Stimulated activated CD4-positive, alpha-beta T cell treated with anti-CD3 and anti-CD28 coated beads, Interleukin-12 subunit alpha, Interleukin-12 subunit beta, amount 100 ng/mL, for 48 hours (primary cell): ENCODE measurements at places on chromosomes 4 and X.

DNA sequence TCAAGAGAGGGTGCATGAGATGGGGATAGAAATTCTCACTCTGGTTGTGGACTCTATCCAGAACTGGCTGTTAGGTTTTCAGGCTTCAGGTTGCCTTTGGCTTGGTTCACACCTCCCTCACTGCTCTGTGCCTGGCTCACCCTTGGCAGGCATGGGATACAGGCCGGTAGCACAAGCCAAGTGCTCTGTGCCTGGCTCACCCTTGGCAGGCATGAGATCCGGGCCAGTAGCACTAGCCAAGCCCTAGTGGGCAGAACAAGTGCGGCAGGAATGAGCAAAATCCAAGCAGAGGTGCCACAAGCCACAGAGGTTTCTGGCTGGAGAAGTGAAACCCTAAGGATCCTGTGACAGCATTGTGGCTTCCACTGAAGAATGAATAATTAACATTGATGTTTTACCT is 1642.3 kb downstream of the C4orf33 start:
- DNase-seq: no peak

DNA sequence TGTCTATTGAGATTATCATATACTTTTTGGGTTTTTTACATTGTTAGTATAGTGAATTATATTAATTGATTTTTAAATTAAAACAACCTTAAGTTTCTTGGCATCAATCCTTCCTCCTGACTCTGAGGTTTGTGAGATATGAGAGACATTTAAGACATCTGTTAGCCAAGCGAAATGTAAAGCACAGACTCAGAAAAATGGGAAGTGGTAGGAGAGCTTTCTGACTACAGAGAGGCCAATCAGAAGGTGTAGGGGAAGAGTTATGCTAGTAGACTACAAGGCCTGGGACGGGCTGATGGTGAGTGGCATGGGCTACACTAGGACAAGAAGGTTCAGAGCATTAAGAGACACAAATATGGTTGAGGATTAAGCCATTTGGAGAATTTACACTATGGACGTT is 255.4 kb downstream of the PRDM5 start:
- DNase-seq: no peak

- no peak for DNase-seq
These were observed 164.0 kb downstream of the RNF150 start for GRCh38 chr4:140969296-140969695.

GRCh38 chrX:39692796-39693195 is 405.0 kb downstream of the BCOR start:
- no peak for DNase-seq

DNA sequence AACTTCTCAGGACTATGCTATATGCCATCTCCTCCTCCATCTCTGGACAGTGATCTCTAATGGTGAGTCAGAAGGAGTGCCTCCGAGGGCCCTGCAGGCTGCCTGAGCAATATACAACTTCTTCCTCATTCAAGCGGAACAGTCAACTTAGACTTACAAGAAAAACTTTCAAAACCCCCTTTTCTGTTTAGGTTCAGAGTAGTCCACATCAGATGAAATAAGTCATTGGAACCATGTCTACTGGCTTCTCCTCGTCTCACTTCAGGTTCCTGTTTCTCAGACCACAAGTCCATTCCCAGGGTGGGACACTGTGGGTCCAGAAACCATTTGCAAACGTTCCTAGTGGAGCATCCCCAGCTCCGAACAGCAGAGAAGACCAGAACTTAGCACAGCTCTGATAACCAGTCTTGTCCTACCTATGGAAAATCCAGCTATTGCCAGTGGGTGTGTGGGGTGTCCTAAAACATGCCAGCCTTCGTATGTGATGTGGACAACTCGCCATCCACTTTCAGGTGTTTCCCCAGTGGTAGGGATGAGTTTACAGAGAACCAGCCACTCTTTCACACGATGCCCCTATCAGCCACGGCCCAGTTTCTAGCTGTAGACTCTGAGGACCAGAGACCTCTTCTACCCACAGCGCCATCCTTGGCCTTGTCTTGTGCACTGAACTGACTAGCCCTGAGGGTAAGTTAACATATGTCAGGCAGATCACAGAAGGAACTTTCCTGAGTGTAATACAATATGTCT is 32.7 kb upstream of the NKRF start:
- no peak for DNase-seq

DNA sequence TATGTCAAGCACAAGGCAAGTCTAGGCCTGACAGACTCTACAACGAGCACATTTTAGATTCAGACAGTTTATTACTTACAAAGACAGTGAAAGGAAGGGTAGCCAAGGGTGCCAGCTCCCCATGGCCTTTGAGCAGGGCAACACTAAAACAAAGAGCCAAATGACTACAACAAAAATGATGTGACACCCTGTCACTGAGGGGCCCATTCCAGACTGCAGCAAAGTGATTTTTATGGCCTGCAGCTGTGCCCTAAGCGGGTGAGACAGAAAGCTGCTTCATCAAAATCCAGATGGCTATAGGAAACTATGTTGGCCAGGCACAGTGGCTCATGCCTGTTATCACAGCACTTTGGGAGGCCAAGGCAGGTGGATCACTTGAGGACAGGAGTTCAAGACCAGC is 13.4 kb upstream of the RP2 start:
- DNase-seq: no peak

- no peak for DNase-seq
These were observed 229.5 kb downstream of the GALNTL6 start for GRCh38 chr4:172042714-172043114.

DNA sequence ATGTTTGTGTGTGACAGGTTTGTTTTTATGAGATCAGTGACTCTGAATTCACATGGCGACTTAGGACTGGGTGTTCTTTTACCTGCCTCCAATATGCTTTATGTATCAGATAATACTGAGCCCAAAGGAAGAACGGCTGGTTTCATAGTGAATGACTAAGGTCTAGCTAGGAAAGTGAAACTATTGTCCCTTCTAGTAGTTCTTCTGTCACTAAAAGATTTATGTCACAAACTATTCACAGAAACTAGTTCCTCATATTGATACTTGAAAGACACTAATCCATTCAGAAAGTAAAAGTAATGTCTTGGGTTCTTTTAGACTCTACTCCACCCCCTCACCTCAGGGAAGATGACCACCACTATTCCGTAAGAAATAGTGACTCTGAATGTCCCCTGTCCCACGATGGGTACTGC is 81.7 kb downstream of the EGF start:
- no peak for DNase-seq

- no peak for DNase-seq
These were observed at the start of gene ZCCHC18 for GRCh38 chrX:104112326-104112951. Gene ZCCHC18 (plus strand): TSS chrX:104112523. CDS start chrX:104114112, 1,589 bp downstream.

DNA sequence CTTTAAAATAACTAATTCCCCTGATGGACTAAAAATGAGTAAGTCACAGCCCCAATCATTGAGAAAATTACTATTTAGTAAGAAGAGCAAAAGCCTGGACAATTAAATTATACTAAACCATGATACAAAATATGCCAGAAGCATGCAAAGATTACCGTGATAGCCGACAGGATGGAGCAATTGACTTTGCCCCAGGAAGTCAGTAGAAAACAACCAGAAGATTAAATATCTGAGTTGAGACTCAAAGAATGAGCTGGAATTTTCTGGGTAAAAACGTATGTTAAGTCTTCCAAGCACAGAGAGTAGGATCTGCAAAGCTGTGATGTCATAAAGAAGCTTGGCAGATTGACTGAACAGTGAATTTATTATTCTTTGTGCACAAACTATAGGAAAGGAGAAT is 816.1 kb upstream of the TENM3 start:
- no peak for DNase-seq

GRCh38 chrX:142505839-142506238 is 300.7 kb upstream of the MAGEC2 start:
- DNase-seq: no peak

DNA sequence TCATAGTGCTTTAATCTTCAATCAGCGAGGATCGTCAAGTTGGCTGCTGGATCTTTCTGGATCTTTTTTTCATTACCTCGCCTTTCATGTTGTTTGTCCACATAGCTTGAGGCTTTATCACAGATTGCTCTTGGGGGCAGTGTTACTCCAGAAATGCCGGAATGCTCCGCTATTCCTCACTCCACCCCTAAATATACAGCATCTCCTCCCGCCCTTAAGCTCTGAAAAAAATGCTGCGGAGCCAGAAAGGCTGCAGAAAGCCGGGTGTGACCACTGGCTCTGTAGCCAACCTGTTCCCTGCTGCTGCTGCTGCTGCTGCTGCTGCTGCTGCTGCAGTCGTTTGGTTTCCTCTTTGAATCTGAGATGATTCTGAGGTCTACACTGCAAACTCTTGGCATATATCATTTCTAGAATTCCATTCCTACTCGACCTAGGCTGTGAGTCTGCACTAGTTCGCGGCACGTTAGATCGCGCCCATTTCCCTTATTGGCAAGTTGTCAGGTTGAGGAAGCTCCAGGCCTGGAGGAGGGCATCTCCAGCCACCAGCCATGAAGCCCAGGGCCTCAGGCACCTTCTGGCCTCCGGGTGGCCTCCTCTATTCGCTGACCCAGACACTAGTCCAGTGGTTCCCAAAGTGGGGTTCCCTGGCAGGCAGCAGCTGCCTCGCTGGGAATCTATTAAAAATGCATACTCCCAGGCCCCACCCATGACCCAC is 34.2 kb downstream of the WDR13 start:
- peak; percentile 59 for DNase-seq

DNA sequence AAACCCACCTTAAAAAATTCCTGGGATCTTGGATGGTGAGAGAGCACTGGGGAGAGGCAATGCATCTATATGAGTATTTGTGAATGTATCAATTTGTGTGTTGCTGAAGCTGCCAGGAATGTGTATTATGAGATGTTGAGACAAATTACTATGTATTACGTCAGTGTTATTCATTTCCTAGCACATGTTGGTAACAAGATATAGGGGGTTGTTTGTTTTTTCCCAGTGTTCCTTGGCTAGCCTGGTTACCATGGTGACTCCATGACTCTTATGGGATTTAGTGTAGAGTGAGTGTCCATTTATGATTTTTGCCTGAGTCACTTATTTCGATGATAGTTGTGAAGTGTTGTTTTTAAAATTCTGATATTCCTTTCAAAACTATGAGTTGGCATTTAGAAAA is 65.6 kb downstream of the RAB40A start:
- DNase-seq: no peak

- DNase-seq: no peak
These were observed 963.2 kb upstream of the PCDH7 start for GRCh38 chr4:29756966-29757365.

DNA sequence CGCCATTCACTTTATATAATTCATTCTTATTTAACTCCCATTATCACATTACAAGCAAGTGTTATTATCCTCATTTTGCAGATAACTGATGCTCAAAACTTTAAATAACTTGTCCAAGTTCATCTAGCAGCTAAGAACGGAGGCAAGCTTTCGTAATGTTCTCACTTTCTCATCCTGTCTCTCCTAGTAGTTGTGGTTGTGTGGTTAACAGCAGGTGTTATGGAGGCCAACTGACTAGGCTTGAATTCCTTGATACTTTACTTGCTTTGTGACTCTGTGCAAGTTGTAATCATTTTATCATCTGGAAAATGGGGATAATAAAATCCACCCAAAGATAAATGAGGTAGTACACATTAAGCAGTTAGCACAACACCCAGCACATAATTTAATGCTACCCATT is 109.9 kb upstream of the PTPN13 start:
- no peak for DNase-seq

- DNase-seq: no peak
These were observed 195.6 kb downstream of the LARP7 start for GRCh38 chr4:112832493-112832892.

GRCh38 chr4:105542039-105542438 is 10.4 kb upstream of the ARHGEF38 start:
- DNase-seq: no peak
